ENCODE measurements at places on chromosomes 6 and 20. TPM values are rescaled to one million over a fixed set of nuclear protein-coding genes. Genes with fewer than 3 reads are reported as not detected.

DNA sequence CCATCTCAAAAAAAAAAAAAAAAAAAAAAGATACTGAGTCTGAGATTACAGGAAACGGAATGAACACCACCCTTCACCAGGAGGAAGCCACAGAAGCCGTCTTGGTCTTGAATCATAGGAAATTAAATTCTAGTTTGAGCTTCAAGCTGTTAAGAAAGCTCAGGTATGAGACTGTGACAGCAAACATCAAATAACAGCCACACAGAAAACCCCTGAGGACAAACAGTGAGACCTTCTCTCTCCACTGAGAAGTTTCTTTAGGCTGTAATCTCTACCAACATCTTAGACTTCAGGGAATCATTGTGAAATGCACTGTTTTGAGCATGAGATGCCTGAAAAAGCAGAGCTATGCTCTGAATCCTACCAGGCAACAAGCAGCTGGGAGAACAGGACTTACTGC lies 30.8 kb downstream of the PDE10A start:
- no peak overlapping the region for H3K4me3 ChIP-seq
- H3K4me1 ChIP-seq, result no peaks in the 10 kb centered on the region
- peaks cover 4% of the 10 kb centered on the region for H3K27me3 ChIP-seq
- no peaks in the 10 kb centered on the region for H3K36me3 ChIP-seq

GRCh38 chr6:90294989-90295853 lies 1.4 kb downstream of the BACH2 start:
- peaks cover 61% of the 10 kb centered on the region for H3K27me3 ChIP-seq
- peak; percentile 32 for DNase-seq
- peak overlapping the region; percentile 83 for H3K27ac ChIP-seq
- no peaks in the 10 kb centered on the region for H3K36me3 ChIP-seq
- H3K4me1 ChIP-seq, result no peaks in the 10 kb centered on the region

DNA sequence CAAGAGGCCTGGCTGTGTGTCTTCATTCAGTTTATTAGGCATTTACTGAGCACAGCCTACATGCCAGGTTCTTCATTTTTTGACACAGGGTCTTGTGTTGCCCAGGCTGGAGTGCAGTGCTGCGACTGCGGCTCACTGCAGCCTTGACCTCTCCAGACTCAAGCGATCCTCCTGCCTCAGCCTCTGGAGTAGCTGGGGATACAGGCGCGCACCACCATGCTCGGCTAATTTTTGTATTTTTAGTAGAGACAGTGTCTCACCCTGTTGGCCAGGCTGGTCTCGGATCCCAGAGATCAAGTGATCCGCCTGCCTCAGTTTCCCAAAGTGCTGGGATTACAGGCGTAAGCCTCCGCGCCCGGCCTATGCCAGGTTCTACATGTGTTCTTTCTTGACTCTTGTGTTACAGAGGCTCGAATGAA lies 601 bp upstream of the ATRN start:
- peaks cover 27% of the 10 kb centered on the region for H3K4me1 ChIP-seq
- peak overlapping the region; percentile 100 for H3K4me3 ChIP-seq
- peaks cover 21% of the 10 kb centered on the region for H3K27me3 ChIP-seq
- peak overlapping the region; percentile 75 for H3K27ac ChIP-seq
- no peak for DNase-seq

GRCh38 chr6:144644776-144645175 lies 359.6 kb downstream of the UTRN start:
- H3K27me3 ChIP-seq, result no peaks in the 10 kb centered on the region
- DNase-seq, result no peak
- no peaks in the 10 kb centered on the region for H3K36me3 ChIP-seq

The SRMS gene
- not detected for total RNA-seq
